Activated naive CD4-positive, alpha-beta T cell treated with Interleukin-2 at 50 U/mL for 16 hours (primary cell): ENCODE measurements at places on chromosomes 1 and 21.

DNA sequence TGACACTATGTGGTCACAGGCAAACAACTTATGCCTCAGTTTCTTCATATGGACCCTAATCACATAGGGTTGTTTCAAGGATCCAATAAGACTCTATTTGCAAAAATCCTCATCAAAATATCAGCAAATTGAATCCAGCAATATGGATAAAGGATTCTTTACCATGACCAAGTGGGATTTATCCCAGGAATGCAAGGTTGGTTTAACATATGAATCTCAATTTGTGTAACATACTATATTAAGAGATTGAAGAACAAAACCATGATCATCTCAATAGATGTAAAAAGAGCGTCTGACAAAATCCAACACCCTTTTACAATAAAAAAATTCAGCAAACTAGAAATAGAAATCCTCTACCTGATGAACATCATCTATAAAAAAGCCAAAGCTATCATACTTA is 23.9 kb downstream of the ARHGEF11 start:
- DNase-seq = no peak

DNA sequence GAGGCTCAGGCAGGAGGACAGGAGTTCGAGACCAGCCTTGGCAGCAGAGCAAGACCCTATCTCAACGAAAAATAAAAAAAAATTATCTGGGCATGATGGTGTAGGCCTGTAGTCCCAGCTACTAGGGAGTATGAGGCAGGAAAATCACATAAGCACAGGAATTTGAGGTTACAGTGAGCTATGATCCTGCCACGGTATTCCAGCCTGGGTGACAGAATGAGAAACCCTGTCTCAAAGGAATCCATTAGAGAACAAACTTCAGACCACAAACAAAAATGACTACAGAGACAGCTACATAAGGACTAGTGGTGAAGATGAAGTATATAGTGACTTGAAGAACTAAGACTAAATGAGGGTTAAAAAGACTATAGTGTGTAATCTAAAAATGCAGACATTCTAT is 233.1 kb downstream of the RERE start:
- no peak for DNase-seq

GRCh38 chr21:27840262-27840661 is 873.4 kb upstream of the ADAMTS5 start:
- DNase-seq = no peak

- DNase-seq = no peak
Measured at GRCh38 chr1:30680879-30681278, 42.5 kb downstream of the MATN1 start.

- no peak for DNase-seq
Measured at GRCh38 chr1:29245876-29246275, 9.6 kb downstream of the PTPRU start.

- DNase-seq = peak; percentile 63
Measured at GRCh38 chr1:24384251-24385090, 29.1 kb downstream of the STPG1 start.

- DNase-seq = no peak
Measured at GRCh38 chr1:10704368-10704882, 92.0 kb downstream of the CASZ1 start.

DNA sequence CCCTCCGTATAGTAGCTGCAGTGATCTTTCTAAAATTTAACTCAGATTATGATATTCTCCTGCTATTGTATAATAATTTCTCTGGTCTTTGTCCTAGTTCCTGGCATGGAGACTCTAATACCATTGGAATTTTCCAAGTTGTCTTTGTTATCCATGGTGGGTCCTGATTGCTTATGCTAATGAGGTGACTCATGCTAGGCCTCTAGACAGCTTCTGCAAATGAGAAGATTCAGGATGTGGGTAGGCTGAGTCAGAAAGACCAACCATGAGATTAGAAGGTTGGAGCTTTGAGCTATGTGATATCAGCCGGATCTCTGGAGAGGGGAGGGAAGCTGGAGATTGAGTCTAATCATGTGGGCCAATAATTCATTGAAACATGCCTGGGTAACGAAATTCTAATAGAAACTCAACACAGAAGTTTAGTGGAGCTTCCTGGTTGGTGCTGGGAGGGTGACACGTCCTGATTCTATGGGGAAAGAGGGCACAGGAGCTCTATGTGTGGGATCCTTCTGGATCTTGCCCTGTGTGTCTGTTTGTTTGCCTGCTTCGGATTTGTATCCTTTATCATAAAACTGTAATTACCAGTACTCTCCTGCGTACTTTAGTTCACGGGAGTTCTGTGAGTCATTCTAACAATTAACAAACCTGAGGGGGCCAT is 73.2 kb upstream of the CNIH3 start:
- peak; percentile 4 for DNase-seq

GRCh38 chr1:187051618-187052232 is 223.0 kb downstream of the PLA2G4A start:
- no peak for DNase-seq

- DNase-seq = no peak
Measured at GRCh38 chr1:7984811-7985210, 23.3 kb downstream of the PARK7 start.

GRCh38 chr1:55302972-55303371 is 87.8 kb upstream of the USP24 start:
- DNase-seq = no peak

DNA sequence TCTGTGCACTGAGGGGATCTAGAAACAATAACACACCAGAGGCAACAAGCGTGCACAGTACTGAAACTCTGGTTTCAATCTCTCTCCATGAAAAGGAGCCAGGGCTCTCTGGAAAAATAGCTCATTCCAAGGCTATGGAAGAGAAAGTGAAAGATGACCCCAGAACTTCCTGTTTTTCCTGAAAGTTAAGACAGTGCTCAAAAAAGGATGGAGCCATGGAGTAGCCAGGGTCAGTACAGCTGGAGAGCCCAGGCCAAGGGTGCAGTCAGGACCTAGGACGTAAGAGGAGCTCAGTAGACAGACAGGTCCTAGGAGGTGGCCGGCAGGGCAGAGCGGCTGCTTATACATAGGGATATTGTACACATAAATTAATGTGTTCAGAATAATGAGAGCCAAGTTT is 19.1 kb downstream of the NOL9 start:
- no peak for DNase-seq

GRCh38 chr1:204989266-204990058 is 53.5 kb upstream of the CNTN2 start:
- DNase-seq = peak; percentile 39

DNA sequence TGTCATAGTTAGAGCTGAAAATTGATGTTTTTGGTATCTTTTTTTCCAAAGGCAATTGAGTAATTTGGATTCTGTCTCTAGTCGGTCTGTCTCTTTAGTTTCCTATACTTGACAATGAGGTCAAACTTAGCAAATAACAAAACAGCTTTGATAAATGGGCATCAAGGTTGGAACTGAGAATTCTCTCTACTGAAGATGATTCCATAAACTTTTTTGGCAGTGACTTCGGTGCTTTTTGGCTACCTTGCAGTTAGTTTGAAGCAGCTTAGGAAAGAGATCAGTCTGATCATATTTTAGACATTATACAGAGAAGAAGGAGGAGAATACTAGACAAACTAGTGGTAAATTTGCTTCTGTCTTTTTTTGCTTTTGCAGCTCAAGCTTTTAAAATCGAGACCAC is 559 bp downstream of the VCAM1 start:
- no peak for DNase-seq

DNA sequence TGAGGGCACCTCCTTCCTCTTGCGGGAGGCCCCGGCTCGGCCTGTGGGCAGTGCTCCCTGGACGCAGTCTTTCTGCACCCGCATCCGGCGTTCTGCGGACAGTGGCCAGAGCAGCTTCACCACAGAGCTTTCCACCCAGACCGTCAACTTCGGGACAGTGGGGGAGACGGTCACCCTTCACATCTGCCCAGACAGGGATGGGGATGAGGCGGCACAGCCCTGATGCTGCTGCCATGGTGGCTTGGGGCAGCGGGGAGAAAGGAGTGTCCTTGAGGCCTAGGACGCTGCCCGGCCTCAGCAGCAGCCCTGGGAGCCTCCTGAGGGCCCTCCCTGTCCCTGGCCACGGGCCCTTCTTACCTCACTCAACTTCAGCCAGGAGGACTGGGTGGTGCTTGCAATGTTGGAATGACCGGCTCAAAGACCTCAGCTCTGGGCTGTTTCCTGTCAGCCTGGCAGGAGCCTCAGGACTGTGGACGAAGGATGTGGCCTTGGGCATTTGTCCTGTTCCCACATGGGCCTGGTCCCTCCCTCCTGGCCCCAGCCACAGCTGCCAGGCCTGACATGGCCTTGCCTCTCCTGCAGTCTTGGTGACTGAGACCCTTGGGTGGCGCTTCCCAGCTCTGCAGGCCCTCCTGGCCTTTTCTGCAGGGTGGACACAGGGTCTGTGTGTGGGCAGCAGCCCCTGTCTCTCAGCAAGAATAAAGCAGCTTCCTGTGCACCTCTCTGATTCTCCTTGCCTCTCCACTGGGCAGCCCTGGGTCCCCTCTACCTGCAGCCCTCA is 45.9 kb downstream of the TRIM11 start:
- no peak for DNase-seq

- no peak for DNase-seq
Measured at GRCh38 chr1:26168410-26169197, at the start of gene C1orf232. TSS of gene C1orf232 (minus strand) at chr1:26168963. CDS start at chr1:26168499, 464 bp downstream.

DNA sequence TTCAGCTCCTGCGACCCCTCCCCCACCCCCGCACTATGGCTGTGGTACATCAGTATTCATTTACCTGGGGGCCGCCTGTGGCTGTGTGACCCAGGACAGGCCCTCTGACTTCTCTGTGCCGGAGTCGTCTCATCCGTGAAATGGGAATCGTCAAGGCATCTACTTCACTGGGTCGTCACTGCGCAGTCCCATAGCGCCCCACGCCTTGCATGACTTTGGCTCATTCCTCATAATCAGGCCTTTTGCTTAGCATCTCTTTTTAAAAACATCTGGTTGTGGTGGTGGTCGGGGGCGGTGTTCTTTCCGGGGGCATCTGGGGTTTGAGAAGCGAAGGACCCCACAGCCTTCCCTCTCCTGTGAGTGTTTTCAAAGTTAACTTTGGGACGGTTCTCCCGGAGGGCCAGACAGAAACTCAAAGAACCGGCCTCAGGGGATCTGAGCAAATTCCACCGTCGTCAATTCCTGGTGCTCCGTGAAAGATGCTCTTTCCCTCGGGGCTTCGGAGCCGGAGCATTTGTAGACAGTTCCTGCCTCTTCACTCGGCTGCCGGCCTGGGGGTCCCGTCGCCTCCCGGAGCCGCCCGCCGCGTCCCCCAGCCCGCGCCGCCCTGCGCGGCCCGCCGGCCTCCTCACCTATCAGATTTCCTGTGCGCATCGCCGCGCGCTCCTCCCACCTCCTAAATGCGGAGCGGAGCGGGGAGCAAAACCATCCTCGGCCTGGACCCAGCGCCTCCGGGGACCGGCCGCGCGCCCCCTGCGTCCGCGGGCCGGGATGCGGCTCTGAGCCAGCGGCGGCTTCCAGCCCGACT is at the start of gene B3GALT5:
Gene B3GALT5 (plus strand): TSS at position 708 of the 808 bp plus-strand sequence. CDS start 47,620 bp downstream, outside the sequence.
- DNase-seq = no peak

DNA sequence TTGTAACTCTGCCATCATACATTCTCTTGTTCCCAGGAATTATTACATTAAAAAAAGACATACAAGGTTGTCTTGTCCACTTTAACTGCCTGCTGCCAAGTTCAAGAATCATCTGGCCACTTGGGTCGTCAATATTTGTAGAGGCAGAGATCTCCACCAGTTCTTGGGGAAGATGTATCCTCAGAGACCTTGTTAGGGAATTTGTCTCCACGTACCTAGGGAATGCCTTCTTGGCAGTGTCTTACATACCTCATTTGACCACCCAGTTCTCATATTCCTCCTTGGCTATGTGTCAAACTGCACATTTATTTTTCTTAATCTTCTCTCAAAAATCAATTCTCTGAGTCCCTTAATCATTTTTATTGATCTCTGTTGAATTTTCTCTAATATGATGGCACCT is 266.0 kb downstream of the SPATA17 start:
- DNase-seq = no peak

- no peak for DNase-seq
Measured at GRCh38 chr1:164635059-164635802, 76.2 kb downstream of the PBX1 start.

DNA sequence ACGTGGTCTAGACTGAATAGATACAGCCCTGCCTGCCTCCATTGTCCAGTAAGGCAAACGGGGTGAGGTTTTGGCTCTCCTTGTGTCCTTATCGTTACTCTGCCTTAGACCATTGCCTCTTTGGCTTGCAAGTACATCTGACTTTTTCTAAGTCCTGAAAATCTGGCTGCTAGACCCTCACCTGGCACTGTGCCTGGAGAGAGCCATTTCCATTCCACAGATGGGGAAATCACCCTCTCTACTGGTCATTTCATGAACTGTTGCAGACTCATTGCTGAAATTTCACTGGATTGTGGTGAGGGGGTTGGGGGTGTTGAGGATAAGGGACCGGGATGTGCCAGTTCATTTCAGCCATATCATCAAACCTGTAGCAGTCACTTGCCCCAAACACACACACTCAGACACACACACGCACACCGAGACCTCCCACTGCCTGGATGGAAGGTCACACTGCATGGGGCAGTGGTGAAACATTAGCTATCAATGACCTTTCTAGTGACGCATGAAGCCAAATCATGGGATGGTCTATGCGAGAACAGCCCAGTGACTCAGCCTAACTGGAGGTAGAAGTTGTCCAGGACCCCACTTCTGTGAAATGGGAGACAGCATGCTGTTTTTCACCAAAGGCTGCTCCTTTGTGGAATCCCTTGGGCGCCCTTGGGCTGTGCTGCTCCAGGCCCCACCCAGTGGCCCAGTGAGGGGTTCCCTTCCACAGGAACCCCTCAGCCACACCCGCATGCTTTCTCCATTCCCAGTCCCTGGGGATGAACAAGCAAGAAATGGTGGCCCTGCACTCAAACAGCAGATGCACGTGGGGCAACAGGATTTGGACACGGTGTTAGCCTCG is 34.9 kb upstream of the VASH2 start:
- DNase-seq = no peak

DNA sequence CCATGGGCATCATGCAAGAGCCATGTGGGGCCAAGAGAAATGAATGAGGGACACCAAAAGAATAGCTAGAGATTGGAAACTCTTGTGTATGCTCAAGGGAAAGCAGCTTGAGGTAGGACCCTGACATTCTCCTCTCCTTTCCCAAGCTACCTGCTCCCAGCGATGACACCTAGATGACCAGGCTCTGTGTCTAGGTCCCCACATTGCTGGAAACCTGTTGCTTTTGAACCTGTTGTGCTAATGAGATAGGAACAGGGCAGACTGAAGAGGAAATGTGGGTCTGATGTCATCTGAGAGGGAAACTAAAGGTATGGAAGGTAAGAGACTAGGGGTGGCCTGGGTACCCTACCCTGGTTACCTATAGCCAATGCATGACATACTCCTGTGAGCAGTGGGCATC is 1.8 kb downstream of the FMOD start:
- no peak for DNase-seq
